NCI-H1417 (cell line): ENCODE measurements at places on chromosomes 6 and 20.

- DNase-seq, result peak; percentile 80
Observed at GRCh38 chr20:3818155-3819151, 1.9 kb upstream of the AP5S1 start.

- DNase-seq, result no peak
Observed at GRCh38 chr6:167851370-167851952, 24.8 kb downstream of the AFDN start.

- DNase-seq, result no peak
Observed at GRCh38 chr20:21821358-21821757, 115.9 kb downstream of the PAX1 start.

GRCh38 chr6:139710556-139710955 lies 336.1 kb upstream of the CITED2 start:
- DNase-seq, result no peak
